ENCODE measurements at places on chromosomes 2 and 18.

- DNase-seq: no peak
These were observed 184.1 kb upstream of the GLI2 start for GRCh38 chr2:120551522-120551921.

- no peak for DNase-seq
These were observed 231.7 kb downstream of the FSIP2 start for GRCh38 chr2:185970148-185970852.

DNA sequence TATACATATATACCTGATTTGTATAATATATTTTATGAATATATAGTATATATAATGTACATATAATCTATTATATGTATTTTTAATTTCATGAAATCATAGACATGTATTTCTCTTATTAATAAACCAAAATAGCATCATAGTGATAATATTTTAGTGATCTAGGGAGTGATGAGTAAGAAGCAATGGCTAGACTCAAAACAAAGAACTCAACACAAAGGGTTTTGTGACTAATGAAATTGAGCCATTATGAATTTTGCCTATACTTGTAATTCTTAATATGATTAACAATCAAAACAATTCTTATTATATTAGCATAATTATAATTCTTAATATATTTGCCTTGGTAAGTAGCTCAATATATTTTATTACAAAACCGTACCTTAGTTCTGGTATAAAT, 1614.1 kb upstream of the TMEFF2 start:
- no peak for DNase-seq

DNA sequence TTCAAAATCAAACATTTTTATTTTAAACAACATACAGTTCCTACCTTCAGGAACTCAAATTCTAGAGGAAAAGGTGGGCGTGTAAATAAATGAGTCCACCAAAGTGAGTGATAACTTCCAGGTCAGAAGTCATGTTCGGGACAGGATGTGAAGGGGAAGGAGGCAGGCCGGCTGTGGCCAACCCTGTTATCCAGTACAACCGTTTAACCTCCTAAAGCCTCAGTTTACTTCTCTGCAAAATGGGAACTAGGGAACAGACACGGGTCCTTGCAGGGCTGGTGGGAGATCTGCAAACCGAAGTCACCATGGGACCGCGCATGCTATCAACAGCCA, 373 bp downstream of the EIPR1 start:
- no peak for DNase-seq

GRCh38 chr18:59026831-59027410, 112.8 kb upstream of the SEC11C start:
- DNase-seq: no peak

- no peak for DNase-seq
These were observed 135.4 kb downstream of the PHLPP1 start for GRCh38 chr18:62850619-62851306.

DNA sequence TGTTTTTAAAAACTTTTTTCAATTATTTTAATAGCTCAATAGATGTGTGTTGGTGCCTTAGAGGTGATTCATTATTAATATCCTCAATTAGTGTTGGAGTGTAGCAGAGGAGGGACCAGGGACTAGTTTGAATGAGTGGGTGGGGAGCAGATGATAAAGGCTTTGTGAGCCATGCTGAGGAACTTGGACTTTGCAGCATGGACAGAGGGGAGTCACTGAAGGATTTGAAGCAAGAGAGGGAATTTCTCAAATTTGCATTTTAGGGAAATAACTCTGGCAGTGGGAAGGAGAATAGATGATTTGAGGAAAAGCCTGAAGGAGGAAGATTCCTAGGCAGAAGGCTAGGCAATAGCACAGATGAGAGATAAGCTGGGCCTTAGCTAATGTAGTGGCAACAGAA, 42.3 kb upstream of the RMND5A start:
- DNase-seq: no peak

DNA sequence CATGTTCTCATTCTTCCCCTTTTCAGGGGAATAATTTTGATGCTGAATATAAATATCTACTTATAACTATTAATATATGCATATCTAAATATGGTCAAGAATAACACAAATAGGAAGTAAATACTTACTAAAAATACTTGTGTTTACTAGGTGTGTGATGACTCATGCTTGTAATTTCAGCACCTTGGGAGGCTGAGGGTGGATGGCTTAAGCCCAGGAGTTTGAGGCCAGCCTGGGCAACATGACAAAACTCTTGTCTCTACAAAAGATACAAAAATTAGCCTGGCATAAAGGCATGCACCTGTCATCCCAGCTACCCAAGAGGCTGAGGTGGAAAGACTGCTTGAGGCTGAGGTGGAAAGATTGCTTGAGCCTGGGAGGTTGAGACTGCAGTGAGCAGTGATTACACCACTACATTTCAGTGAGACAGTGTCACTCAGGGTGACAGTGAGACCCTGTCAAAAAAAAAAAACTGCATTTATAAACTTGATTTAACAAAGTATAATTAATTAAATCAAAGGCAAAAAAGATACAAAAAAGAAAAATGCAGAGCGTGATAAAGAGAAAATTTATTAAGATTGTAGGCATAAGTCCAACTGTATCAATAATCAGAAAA, 703.1 kb upstream of the VRK2 start:
- no peak for DNase-seq

GRCh38 chr2:109285244-109285651, 156.2 kb downstream of the SH3RF3 start:
- DNase-seq: no peak

- DNase-seq: no peak
These were observed 836.3 kb upstream of the ACVR2A start for GRCh38 chr2:147008481-147008880.

GRCh38 chr18:34709750-34710441, at the start of gene DTNA:
Gene DTNA (plus strand): TSS chr18:34710298. CDS start chr18:34755977, 45,679 bp downstream.
- DNase-seq: no peak

GRCh38 chr18:48934723-48935432, 15.9 kb downstream of the SMAD7 start:
- DNase-seq: no peak

DNA sequence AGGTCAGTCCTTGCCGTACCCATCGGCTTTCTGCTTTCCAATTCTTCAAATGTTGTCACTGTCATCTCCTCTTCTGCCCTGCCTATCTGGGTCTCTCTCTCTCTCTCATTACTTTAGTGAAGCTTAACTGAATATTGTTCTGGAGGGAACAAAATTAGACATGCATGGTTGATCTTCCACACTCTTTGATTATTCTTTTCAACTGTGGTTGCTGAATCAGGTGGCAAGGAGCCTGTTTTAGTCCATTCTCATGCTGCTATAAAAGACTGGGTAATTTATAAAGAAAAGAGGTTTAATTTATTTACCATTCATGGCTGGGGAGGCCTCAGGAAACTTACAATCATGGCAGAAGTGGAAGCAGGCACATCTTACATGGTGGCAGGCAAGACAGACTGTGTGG, 157.9 kb downstream of the ARL4C start:
- no peak for DNase-seq

DNA sequence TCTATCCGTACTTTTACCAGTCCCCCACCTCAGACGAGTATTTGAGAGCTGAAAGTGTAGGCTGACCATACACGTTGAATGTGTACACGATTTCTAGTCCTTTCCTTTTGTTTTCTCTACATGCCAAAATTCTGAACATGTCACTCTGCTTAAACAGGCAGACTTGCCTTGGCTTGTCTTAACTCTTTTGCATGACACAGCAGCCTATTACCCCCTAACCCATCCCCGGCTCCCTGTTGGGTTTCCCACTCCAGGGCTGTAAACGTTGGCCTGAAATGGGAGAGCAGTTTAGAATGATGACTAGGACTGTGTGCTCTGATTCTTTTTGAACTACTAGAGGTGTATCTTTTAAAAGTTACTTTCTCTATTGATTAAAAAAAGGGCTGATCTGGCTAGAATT, 19.1 kb downstream of the MTCL1 start:
- DNase-seq: no peak

- DNase-seq: no peak
These were observed 83.8 kb downstream of the NPAS2 start for GRCh38 chr2:100903534-100904258.

- no peak for DNase-seq
These were observed 14.2 kb upstream of the LIPG start for GRCh38 chr18:49547701-49548100.

GRCh38 chr2:140085674-140086073, 1305.5 kb upstream of the NXPH2 start:
- no peak for DNase-seq

DNA sequence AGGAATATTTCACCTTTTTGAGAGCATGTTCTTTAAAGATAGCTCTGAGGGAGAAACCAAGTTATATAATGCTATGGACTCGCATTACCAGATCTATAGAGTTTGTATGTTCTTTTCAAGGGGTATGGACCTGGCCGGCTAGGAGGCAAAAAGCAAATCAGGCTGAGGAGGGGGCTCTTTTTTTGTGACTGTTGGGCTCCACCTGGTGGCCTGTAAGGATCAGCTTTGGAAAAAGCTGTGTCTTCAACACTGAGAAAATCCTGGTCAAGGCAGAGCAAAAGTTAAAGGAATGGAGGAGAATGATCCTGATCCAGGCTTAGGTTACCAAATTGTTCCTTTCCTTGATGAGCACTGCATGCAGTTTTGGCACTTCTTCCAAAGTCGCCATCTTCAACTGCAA, 180.5 kb downstream of the DIS3L2 start:
- DNase-seq: no peak

DNA sequence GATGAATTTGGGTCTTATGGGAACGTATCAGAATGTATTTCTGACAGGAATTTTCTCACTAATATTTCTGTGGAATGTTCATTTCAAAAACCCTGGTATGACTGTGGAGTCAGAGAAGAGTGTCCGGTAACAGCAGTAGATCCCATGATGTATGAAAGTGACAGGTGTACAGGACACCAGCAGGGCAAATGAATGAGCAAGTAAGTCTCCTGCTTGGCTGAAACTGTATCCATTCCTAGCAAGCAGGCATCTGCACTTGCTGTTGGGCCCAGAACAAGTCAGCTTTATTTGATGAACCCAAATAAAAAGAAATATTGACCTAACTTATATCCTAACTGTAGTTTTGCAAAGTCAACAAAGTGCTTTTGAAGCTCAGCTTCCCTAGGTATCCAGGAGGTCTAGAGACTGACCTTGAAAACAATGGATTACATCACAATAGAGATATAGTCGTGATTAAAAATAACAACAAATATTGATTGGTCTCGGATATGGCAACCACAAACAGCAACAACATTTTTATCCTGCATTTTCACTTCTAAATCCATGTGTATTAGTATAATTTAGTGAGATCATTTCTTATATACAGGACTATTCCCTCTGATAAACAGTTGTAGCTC, 37.6 kb downstream of the NXPH2 start:
- no peak for DNase-seq

DNA sequence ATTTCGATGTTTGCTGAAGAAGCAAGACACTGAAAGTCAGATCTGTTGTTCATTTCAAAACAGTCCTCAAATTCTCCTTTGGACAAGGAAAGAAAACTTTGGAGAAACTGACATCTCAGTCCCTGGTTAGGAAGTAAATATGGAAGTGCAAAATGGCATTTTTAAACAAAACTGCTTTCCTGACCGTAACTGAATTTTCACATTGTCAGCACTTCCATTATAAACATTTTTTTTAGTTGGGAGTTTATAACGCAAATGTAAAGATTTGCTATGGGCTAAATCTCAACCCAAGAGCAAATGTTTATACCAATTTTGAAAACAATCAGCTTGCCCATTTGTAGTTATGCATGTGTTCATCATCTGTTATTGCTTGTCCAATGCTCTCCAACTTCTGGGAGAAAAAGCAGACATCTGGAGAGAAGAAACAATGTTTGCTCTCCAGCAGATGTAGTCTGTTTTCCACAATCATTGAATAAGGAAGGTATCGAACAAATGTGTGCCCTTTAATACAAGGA, 520.1 kb downstream of the ARHGAP15 start:
- no peak for DNase-seq

DNA sequence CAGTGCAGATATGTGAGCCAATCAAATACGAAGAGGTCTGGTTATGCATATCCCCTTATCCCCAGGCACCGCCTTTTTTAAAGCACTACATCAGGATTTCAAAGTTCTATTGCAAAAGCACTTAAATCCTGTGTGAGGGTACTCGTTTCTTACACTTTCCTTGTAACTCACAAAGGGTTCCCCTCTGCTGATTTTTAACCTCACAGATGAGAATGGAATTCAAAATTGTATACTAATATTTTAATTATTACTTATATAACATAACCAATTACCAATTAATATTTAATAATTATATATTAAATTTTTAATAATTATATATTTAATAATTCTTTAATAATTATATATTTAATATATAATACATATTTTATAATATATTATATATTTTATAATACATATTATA, 126.2 kb upstream of the MAPRE2 start:
- no peak for DNase-seq

GRCh38 chr18:35810520-35810919, 162.0 kb upstream of the RMP24 start:
- DNase-seq: no peak

DNA sequence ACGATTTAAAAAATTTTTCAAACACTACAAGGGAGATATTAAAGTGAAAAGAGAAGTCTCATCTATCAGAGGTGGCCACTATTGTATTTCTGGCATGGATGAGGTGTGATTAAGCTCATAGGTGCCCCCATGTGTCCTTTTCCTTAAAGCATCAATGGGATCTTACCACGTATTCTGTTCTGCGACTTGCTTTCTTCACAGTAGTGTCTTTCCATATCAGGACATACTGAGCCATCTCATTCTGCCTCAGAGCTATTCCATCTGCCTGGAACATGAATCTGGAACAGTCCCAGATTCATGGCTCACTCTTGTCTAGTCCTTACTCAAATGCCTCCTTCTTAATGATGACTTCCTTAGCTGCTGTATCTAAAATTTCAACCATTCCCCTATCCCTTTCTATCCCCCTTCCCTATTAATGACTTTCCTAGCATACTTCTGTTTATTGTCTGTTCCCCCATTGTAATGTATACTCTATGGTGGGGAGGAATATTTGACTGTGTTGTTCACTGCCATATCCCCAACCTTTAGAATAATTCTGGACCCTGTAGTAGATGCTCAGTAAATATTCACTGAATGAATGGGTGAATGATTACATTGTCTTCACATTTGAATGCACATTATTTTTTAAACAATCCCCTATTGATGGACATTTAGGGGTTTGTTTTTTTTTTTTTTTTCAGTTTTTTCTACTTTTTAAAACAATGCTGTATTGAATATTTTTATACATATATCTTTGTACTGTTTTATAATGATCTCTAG, 11.1 kb downstream of the STAMBP start:
- DNase-seq: no peak

DNA sequence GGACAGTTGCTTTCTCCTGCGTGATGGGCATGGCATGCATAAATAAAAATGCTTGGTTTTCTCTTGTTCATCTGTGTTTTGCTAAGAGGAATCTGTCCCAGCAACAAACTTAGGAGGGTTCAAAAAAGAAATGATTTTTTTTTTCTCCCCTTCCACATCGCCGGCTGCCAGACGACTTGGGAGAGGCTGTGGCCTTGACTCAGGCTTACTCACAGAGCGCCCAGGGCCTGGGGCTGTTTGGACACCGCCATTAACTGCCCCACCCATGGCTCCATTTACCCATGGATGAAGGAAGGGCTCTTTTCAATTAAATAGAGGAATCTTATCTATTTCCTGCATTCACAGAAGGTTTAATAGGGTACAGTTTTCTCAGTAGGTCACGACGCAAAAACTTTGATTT, 22.3 kb upstream of the SERPINB5 start:
- DNase-seq: no peak

Measured in stimulated activated CD8-positive, alpha-beta memory T cell treated with anti-CD3 and anti-CD28 coated beads, Interleukin-4, amount 100 ng/mL, for 1 hour (primary cell).